ENCODE measurements at places on chromosomes 4 and X.

- DNase-seq = no peak
These were observed 72.5 kb downstream of the ANXA3 start for GRCh38 chr4:78624048-78624447.

DNA sequence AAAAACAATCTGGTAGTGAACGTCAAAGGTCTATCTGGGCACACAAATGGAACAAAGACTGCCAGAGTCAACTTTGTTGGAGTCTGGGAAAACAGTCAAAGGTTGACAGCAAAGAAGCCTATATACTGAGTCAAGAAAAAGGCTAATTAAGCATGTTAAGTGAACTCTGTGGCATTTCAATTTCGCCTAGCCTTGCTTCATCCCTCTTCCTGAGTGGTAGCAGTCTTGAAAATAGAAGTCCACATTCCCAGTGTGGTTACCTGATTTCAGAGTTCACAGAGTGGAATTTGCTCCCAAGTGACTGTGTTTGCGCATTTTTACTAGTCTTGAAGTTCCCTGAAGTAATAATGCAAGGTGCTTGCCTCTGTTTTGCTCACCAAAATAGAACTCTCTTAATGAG is 760.0 kb downstream of the FSTL5 start:
- no peak for DNase-seq

DNA sequence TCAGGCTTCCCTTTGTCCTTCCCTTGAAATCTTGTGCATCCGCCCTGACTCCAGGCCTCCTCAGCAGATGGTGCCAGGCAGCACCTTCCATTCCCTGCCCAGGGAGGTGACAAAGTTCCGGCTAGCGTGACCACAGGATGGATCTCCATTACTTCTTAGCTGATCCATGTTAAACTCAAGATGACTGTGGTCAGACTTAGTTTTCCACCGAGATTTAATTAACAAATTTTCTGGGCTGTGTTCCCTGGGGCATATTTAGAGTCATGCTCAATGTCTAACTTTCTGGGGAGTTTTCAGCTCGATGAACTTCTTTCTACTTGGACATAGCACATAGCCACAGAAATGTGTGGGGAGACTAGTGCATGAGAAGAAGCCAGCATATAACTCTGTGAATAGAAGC is 215.1 kb upstream of the SFRP2 start:
- DNase-seq = no peak

DNA sequence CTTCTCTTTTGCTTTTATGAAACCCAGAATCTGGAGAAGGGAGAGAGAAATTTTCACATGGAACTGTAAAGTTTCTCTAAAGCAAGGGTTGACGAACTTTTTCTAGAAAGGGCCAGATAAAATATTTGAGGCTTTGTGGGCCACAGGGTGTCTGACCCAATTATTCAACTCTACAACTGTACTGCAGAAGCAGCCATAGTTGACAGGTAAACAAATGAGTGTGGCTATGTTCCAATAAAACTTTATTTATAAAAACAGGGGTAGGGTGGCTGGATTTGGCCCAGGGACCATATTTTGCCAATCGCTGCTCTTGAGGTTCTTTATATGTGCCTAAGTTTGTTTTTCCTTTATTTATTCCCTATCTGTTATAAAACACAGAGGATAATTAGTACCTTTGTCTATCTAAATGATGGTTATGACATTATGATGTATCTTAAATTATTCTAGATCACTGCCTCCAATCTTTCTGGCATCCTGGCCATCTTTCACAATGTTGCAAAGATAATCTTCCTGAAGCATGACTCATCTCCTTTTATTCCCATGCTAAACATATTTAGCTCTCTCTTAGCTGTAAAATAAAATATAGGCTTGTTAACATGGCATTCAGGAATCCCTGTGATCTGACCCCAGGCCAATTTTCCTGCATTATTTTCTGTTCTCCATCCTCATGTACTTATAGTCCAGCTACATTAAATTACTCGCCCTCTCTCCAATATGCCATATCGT is 106.8 kb upstream of the CBLL2 start:
- DNase-seq = no peak

- peak; percentile 67 for DNase-seq
These were observed 40.4 kb downstream of the RNF212 start for GRCh38 chr4:1072830-1073446.
